ENCODE measurements at places on chromosomes 1 and 21.

- no peak for DNase-seq
Observed at GRCh38 chr1:235131961-235132360, 3.3 kb upstream of the TOMM20 start.

- DNase-seq = no peak
Observed at GRCh38 chr1:209398313-209398991, 185.1 kb upstream of the CAMK1G start.

DNA sequence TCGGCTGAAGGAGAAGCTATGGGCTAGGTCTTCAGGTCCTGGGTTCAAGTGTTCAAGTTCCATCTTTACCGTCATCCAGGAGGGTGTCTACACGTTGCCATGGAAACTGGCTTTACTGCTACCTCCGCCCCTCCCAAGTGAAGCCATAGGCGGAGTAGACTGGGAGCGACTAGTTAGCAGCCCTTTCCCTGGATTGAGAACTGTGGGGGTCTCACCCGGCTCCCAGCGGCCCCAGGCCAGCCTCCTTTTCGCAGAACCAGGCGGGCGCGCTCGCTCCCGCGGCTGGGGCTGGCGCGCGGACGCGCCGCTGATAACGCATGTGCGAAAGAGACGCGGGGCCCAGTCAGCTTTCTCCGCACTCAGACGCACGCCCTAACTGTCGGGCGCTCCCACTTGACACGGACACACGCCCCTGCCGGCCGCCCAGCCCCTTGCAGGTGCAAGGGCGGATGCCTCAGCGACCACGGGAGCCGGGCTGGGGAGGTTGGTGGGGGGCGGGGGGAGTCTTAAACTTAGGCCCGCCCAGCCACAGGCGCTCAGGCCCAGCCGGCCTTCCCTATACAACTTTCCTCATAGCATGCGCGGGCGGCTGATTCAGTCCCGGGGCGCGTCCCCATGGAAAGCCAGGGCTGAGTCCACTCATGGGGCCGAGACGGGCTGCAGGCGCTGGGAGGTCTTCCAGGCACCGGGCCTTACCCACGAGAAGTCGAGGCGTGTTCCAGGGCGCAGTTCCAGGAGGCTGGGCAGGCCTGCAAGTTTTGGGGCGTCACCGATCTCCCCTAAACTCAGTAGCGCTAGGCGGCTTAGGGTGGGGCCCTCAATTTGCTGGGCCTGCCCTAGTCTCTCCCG lies 7.4 kb downstream of the EFNA4 start:
- DNase-seq = no peak

GRCh38 chr21:38534591-38534990 lies 36.3 kb upstream of the ERG start:
- no peak for DNase-seq

All from stimulated activated CD4-positive, alpha-beta T cell treated with anti-CD3 and anti-CD28 coated beads, TNF-alpha, amount 100 ng/mL, for 48 hours (primary cell).